NCI-H1694 (cell line): ENCODE measurements at places on chromosomes 5 and 9.

- DNase-seq = no peak
These were observed 449.6 kb upstream of the BRINP1 start for GRCh38 chr9:119818726-119819435.

- no peak for DNase-seq
These were observed 30.0 kb downstream of the RBM27 start for GRCh38 chr5:146233441-146233840.

DNA sequence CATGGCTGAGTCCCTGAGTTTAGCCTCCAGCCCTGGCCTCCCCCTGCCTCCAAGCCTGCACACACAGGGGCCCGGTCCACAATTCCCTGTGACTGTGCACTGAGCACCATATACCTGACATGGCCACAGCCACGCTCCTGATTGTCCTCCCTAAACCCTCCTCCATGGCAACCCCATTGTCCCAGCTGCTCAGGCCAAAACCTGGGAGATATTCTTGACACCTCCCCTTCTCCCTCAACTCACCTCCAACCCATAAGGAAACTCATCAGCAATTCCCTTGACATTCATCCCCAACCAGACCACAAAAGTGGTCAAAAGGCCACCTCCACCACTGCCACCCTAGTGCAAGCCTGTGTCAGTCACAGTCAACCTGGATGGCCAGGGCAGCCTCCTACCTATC lies 107.5 kb upstream of the MVB12B start:
- DNase-seq = no peak

- DNase-seq = no peak
These were observed 735 bp downstream of the IDNK start for GRCh38 chr9:83623679-83624076.

DNA sequence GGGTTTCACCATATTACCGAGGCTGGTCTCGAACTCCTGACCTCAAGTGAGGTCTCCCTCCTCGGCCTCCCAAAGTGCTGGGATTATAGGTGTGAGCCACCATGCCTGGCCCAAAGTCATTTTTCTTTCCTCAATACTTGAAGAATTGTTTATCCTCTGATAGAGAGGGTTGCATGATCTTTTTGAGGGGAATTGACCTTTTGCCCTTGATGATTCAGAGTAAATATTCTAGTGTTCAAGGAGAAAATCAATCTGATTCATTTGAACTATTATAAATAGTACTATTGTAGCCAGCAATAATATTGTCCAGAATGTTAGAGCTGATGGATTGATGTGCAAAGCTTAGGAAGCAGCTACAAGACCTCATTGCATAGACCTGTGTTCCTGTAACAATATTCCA lies 47.1 kb downstream of the UGCG start:
- no peak for DNase-seq
